Activated T-cell treated with anti-CD3 and anti-CD28 coated beads, Interleukin-2, amount 50 U/mL, for 72 hours (primary cell): ENCODE measurements at places on chromosomes 3 and 15. TPM values are rescaled to one million over a fixed set of nuclear protein-coding genes. Genes with fewer than 3 reads are reported as not detected.

- no peak for DNase-seq
Measured at GRCh38 chr15:33994005-33994615, 25.8 kb downstream of the CHRM5 start.

OIP5 gene
- total RNA-seq, result 15.3 TPM

GRCh38 chr3:63972987-63973386 lies 50.3 kb downstream of the PSMD6 start:
- DNase-seq, result no peak

MESP2 gene
- total RNA-seq, result not detected

DNA sequence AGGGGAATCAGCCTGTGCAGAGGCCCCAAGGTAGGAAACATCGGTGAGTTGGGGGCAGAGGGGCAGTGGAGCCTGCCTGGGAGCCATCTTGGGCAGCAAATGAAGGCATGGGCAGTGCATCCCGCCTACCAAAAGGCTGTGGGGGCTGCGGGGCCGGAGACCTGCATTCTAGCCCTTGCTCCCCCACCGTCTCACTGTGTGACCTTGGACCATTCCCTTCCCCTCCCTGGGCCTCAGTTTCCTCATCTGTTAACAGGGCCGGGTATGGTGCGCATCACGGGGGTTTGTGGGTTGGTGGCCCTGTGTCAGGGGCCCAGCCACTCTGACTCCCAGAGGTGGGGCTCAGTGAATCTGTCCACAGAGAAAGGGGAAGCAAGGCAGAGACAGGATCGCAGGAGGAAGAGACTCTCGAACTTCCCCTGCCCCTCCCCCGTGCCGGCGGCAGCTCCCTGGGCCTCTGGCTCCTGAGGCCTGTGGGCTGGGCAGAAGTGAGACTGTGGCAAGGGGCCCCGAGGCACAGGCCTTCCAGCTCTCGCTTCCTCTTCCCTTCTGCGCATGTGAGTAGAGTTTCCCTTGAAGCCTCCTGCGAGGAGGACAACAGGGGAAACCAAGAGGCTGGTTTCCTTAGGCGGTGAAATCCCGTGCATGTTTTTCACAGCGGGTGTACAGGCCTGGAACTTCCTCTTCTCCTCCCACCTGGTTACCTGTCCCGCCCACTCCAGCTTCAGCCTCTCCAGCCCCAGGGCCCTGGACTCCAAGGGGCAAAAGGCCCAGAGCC lies 42.9 kb downstream of the IDH2 start:
- DNase-seq, result peak; percentile 88

DNA sequence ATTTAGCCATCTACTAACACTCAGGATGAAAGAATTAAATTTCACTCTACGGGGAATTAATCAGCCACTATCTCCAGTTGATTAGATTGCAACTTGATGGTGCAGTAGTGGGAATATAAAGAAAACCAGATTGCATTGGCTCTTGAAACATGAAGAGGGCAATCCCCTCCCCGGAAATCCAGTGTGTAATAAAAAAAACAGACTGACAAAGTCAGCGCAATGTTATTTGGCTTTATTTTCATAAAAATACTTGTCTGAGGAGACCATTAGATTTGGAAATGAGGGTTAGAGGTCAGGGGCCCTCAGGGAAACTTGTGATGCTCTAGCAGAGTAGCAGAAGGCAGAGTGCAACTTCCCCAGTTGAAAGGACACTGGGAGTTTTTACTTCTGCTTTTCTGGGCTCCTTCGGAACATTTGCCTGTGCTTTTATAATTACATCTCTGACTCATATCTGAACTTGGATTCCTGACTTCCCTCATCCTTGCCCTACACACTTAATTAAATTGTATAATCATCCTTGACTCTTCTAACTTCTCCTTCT lies 326.8 kb downstream of the TUSC7 start:
- DNase-seq, result no peak

CASR gene
- 0.23 TPM for total RNA-seq

SPTSSB gene
- not detected for total RNA-seq

DNA sequence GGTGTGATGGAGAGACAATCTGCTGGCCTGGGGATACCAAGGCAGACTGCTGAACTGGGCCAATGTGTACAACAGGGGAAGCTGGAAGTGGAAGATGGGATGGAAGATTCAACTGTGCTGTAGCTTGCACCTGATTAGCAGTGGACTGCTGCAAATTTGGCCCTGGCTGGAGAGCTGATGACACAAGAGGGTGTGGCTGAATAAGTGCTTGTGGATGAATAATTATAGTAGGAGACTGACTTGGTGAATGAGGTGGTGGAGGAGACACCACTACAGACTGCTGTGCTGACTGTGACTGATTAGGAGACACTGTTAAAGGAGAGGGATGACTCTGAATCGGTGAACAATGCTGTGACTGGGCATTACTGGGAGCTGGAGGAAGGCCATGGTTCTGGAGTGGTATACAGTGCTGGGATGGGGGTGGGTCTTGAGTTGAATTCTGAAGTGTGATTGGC lies 52.5 kb downstream of the PHC3 start:
- peak; percentile 17 for DNase-seq

DNA sequence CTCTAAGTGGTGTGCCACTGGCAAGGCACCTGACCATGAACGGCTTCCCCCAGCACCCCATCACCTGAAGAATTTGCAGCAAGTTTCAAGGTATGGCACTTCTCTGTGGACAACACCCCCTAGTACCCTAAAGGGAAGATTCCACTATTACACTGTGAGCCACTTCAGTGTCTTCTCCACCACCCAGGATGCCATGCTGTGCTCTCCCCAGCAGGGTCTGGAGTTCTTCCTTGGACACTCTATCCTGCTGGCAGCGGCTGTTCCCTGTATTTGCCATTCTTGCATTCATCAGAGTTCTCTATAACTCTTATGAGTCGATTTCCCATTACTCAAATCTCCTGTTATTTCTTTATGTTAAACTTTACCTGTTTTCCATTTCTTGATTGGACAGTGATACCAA lies 33.9 kb upstream of the RNU6-1 start:
- DNase-seq, result no peak

DNA sequence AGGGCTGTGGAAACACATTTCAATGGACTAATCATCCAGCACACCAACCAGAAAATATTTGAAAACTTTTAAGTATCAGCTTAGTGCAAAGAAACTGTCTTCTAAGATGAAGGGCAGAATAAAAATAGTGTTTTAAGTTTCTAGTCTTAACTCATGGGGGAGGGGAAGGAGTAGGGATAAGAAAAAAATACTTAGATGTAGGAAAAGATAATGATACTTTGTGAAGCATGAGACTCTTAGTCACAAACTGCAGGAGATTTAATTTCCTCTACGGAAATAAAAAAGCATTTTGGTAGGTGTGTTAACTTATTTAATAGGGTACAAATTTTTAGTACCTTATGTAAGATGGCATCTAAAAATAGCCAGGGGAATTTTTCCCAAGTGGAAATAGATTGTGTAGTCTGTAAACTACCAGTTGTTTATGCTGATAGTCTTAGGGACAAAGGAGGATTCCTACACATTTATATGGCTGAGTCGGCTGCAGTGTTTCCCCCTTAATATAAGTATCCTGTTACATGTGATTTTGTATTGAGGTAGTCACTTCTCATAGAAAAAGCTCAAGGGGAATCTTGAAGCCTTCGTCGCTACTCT lies 78.2 kb upstream of the GBE1 start:
- no peak for DNase-seq

DNA sequence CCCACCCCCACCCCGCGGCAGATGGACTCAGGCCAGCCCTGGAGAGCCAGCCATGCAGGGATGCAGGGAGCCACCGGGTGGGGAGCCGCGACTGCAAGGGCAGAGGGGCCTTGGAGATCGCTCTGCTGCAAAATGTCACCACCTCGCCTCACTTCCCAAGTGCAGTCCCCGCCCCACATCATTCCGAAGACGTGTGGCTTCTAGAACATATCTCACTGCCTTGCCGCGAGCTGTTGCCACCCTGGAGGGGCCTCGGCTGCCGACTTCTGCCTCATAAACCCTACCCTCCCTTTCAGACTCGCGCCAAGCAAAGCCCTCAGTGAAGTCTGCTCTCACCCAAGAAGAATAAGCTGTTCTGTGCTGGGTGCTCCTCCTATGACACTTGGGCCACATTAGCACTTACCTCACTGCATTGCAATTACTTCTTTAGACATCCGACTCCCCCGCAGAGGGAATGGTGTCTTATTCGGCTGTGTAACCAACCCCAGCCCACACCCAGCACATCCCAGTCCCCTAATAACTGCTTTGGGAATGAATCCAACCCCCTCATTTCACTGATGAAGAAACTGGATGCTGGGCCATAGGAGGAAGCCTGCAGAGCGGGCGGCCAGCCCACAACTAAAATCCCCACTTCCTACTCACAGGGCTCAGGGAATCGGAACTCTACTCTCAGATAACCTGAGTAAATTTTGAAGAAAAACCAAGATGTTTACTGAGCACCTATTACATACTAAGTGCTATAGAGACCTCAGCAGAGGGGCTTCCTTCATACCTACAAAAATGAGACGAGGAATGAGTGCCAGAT lies 8.6 kb downstream of the TLE3 start:
- DNase-seq, result no peak

DNA sequence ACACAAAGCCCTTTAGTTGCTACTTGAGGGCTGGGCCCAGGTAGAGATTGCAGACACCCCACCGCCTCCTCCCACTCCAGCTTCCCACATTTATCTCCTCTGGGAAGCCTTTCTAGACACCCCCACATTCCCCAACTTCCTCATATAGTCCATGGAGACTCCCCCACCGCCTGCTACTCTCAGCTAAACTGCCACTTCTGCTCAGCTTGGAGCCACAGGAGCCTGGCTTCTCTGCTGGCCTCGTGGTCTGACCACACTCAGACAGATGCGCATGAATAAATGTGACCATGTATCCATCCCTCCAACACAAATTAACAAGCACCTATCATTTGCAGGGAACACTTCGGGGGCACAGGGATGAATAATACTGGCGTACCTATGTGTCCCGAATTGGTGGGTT lies 10.5 kb upstream of the ACSBG1 start:
- no peak for DNase-seq

DNA sequence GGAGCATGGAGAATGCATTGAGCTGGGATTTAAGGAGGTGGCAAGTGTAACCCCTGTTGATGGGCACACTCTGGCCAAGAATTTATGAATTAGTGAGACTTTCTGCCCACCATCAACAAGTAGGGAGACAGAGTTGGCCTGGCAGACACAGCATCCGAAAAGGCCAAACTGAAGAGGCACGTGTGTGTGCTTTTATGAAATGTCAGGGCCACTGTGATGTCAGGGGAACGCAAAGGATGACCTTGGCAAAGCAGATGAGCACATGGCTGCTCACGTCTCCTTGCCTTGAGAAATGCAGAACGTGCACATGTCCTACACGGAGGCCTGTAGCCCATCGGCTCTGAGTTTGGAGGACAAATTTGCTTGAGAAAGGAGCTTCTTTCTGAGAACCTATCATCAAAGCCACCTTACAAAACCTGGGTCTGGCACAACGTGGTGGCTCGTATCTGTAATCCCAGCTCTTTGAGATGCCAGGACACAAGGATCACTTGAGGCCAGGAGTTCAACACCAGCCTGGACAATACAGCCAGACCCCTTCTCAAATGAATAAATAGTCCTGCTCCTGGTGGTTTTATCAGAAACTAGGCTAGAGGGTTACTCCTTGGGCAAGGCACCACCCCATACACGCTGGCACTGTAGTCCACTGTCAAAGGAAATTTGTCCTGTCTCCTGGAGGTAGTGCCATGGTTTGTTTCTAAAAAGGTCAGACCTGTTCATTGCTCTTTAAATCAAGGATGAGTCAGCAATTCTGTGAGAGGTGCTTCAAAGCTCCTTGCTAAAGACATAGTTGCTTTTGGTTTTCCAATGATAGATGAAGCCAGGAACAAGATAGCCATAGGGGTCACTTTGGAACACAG lies 941 bp upstream of the SH3BP5 start:
- no peak for DNase-seq

- DNase-seq, result no peak
Measured at GRCh38 chr3:135929670-135930069, 35.9 kb upstream of the PPP2R3A start.

BCHE gene
- not detected for total RNA-seq

GRCh38 chr3:98531622-98532274 lies at the start of gene GPR15:
Gene GPR15, plus strand, starts transcription at chr3:98531978. Its CDS starts 56 bp downstream, at chr3:98532034.
- DNase-seq, result no peak

USP8 gene
- 52.7 TPM for total RNA-seq

DNA sequence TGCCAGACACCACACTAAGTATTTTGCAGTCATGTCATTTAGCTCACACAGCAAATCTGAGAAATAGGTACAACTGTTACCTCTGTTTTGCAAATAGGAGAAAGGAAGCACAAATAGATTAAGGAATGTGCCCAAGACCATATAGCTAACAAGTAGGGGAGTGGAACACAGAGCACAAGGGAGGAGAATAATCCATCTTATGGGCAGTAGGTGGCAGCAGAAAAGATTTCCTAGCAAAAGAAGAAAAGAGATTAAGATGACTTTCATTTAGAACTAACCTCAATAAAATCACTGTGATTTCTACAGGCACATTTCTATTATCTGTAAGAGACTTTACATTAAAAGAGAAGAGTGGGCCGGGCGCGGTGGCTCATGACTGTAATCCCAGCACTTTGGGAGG lies 49.1 kb downstream of the NR1I2 start:
- no peak for DNase-seq

MRAS gene
- 0.19 TPM for total RNA-seq

GRCh38 chr3:140315955-140316354 lies 361.9 kb upstream of the TRIM42 start:
- no peak for DNase-seq

MBD4 gene
- total RNA-seq, result 55.3 TPM

DNA sequence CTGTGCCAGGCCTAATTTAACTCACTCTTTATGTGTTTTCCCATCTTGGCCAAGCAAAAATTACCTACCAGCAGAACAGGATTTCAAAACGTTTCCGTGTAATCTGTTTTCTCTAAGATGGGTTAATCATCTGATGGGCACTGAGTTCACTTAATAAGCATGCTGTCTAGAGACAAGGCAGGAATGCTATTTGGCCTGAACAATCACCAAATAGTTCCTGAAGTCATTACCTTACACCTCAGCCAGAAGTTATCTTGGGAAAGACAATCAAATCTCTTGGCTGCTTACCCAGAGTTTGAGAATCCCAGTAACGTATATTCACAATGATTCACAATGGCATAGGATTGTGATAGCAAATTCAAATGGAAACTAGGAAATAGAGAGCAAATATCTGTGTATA lies 779.1 kb downstream of the CADM2 start:
- DNase-seq, result no peak

DNA sequence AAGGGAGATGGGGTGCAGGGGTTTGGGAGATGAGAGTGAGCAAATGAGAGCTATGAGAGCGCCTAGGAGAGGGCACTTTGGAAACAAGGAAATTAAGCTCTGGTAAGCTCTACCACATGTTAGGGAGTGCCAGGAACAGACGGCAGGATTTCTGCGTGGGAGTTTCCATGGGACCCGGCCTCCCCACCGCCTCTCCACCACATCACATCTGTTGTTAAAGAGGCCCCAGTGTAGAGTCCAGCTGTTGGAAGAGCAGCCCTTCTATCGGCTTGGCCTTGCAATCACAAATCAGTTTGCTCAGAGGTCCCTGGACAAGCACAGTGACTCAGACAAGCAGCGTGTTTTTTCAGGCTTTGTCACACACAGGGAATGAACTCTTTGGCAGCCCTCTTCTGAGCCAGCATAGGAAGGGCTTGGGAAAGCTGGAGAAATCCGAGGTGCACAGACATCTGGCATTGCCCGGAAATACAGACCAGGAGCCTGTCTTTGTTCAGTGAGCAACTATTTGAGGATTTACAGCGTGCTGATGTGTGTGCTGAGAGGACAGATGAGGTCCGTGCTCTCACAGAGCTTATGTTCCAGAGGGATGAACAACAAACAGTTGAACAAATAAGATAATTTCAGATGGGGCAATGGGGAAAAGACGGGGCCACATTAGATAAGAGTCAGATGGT lies 370.6 kb upstream of the PROK2 start:
- DNase-seq, result no peak
